ENCODE measurements at places on chromosomes 11 and 22. TPM values are rescaled to one million over a fixed set of nuclear protein-coding genes. Genes with fewer than 3 reads are reported as not detected.

Gene SPECC1L
- 88.8 TPM for total RNA-seq

GRCh38 chr11:8989453-8989852 is 14.3 kb downstream of the NRIP3 start:
- DNase-seq: no peak

GRCh38 chr22:44369293-44369661 is 56.5 kb upstream of the SHISAL1 start:
- peak; percentile 72 for DNase-seq

GRCh38 chr11:33651555-33651954 is 49.1 kb downstream of the C11orf91 start:
- DNase-seq: no peak

GRCh38 chr11:120827820-120828219 is 196.1 kb upstream of the TBCEL start:
- DNase-seq: no peak

- DNase-seq: no peak
Measured at GRCh38 chr11:89182773-89183518, 5.3 kb downstream of the TYR start.

DNA sequence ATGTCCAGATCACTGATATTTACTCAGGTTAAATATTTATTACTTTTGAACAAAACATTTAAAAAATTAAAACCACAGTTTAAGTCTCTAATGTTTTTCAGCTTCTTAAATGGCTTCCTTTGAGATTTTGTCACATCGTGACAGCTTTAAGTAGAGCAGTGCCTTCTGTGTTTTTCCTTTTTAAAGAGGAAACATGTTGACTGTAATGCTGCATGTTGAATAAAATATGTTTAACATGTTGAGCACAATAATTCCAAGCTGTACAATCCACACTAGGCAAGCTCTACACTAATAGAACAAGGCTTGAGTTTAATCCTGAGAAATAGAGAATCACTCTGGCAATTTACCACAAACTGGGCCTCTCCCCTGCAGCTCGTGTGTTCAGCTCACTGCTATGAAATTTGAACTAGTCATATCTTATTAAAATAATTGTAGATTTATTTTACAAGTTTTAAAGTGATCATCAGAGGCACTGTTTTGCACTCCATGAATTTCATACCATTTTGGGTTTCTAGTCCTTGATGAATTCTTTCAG is 368.3 kb downstream of the SOX6 start:
- no peak for DNase-seq
